ENCODE measurements at places on chromosomes 1 and 21.

- DNase-seq: peak; percentile 74
- H3K4me1 ChIP-seq: peaks cover 11% of the 10 kb centered on the region
- no peak overlapping the region for H3K4me3 ChIP-seq
- H3K27me3 ChIP-seq: no peaks in the 10 kb centered on the region
- H3K36me3 ChIP-seq: no peaks in the 10 kb centered on the region
Observed at GRCh38 chr1:206575165-206575893, 36.9 kb downstream of the EIF2D start.

DNA sequence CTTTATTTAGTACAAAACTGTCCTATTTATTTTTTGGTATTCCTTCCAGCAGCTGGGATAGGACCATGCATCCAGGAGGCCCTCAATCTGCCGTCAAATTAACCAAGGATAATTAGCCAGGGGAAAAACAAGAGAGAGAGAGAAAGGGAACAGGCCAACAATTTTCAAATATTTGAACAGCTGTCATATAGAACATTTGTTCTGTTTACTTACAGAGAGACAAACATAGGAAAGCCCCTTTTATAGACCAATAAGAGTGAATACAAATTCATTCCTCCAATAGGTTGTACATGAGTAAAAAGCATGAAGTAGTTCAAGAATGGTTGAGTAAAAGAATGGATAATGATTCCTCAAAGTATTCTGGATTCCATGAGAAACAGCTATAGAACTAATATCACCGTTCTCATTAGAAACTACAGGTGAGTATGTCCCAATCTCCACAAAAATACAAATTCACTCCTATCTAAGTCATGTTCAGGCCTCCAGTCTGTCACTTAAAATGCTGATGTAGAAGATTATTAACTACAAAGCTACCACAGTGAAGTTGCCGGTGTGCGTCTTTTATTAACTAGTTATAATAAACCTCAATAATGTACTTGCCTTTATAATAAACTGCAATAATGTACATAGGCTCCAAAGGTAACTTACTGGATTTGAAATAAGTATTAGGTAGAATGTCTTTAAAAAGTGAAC is 64.8 kb upstream of the GNG4 start:
- DNase-seq: no peak
- no peak overlapping the region for H3K27ac ChIP-seq
- H3K4me1 ChIP-seq: no peaks in the 10 kb centered on the region
- H3K36me3 ChIP-seq: no peaks in the 10 kb centered on the region
- H3K27me3 ChIP-seq: no peaks in the 10 kb centered on the region
- no peak overlapping the region for H3K4me3 ChIP-seq

GRCh38 chr1:92933459-92933858 is 27.8 kb downstream of the DIPK1A start:
- DNase-seq: peak; percentile 53
- no peak overlapping the region for H3K4me3 ChIP-seq
- H3K27ac ChIP-seq: no peak overlapping the region
- H3K36me3 ChIP-seq: no peaks in the 10 kb centered on the region
- peaks cover 9% of the 10 kb centered on the region for H3K4me1 ChIP-seq

- H3K27me3 ChIP-seq: no peaks in the 10 kb centered on the region
- no peak overlapping the region for H3K4me3 ChIP-seq
- H3K27ac ChIP-seq: no peak overlapping the region
- DNase-seq: no peak
Observed at GRCh38 chr21:45504516-45505415, 37.5 kb downstream of the SLC19A1 start.

DNA sequence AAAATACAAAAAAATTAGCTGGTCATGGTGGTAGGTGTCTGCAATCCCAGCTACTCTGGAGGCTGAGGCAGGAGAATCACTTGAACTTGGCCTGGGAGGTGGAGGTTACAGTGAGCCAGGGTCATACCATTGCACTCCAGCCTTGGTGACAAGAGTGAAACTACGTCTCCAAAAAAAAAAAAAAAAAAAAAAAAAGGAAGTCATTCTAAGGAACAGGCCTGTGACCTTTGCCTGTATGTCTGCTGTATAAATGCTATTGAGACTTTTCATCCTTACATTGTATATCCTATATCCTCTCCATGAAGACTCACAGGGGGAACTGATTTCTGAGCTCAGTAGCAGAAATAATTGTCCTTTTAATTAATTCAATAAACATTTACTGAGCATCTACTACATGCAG is 7.5 kb upstream of the CTPS1 start:
- H3K27me3 ChIP-seq: no peaks in the 10 kb centered on the region
- no peak for DNase-seq
- H3K4me1 ChIP-seq: peaks cover 15% of the 10 kb centered on the region
- H3K27ac ChIP-seq: no peak overlapping the region
- no peak overlapping the region for H3K4me3 ChIP-seq
- H3K36me3 ChIP-seq: no peaks in the 10 kb centered on the region

GRCh38 chr21:27146268-27146667 is 179.4 kb upstream of the ADAMTS5 start:
- H3K4me3 ChIP-seq: no peak overlapping the region
- no peaks in the 10 kb centered on the region for H3K4me1 ChIP-seq
- H3K27ac ChIP-seq: no peak overlapping the region
- no peaks in the 10 kb centered on the region for H3K36me3 ChIP-seq
- H3K27me3 ChIP-seq: no peaks in the 10 kb centered on the region

DNA sequence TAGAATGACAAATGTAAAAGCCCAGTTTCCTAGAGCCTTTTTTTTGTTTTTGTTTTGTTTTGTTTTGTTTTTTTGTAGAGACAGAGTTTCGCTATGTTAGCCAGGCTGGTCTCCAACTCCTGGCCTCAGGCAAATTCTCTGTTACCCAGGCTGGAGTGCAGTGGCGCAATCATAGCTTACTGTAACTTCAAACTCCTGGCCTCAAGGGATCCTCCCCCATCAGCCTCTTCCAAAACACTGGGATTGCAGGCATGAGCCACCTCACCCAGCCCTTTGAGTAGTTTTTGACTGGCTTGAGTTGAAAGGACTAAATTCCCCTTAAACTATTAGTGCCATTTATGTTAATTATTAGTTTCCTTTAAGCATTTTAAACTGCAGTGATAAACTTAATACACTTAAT is 28.8 kb upstream of the ZBTB18 start:
- no peak for DNase-seq
- no peak overlapping the region for H3K27ac ChIP-seq
- no peaks in the 10 kb centered on the region for H3K27me3 ChIP-seq
- H3K4me3 ChIP-seq: no peak overlapping the region
- H3K36me3 ChIP-seq: no peaks in the 10 kb centered on the region

- H3K36me3 ChIP-seq: no peaks in the 10 kb centered on the region
- no peak overlapping the region for H3K4me3 ChIP-seq
- H3K27ac ChIP-seq: no peak overlapping the region
- DNase-seq: no peak
Observed at GRCh38 chr1:235958021-235958420, 91.3 kb upstream of the LYST start.

GRCh38 chr1:70486676-70487458 is 75.8 kb downstream of the CTH start:
- peak; percentile 95 for DNase-seq
- no peak overlapping the region for H3K4me3 ChIP-seq
- H3K27me3 ChIP-seq: no peaks in the 10 kb centered on the region
- peaks cover 15% of the 10 kb centered on the region for H3K4me1 ChIP-seq

- no peaks in the 10 kb centered on the region for H3K27me3 ChIP-seq
- H3K4me1 ChIP-seq: peaks cover 24% of the 10 kb centered on the region
- peak overlapping the region; percentile 4 for H3K27ac ChIP-seq
- no peaks in the 10 kb centered on the region for H3K36me3 ChIP-seq
- DNase-seq: peak; percentile 71
- H3K4me3 ChIP-seq: no peak overlapping the region
Observed at GRCh38 chr1:151013518-151013917, 5.3 kb downstream of the PRUNE1 start.

- no peak for DNase-seq
- no peaks in the 10 kb centered on the region for H3K27me3 ChIP-seq
- H3K27ac ChIP-seq: no peak overlapping the region
- H3K4me1 ChIP-seq: peaks cover 2% of the 10 kb centered on the region
Observed at GRCh38 chr1:173224949-173225348, 17.8 kb upstream of the TNFSF4 start.

DNA sequence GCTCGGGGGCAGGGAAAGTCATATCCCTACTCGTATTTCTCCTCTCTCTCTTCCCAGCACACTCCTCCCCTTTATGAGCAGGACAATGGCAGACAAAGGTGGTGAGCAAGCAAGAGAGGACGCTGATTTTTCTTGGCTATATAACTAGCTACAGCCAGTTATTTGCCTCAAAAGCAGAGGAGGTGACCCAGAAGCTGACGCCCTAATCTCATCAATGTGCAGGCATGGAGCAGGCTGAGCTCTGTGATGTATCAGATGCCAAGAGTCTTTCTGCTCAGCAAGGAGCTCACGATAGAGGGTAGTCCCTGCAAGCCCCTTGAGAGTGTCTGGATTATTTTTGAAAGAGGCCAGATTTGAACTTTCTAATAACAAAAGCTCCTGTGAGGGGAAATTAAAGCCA is 75.5 kb downstream of the ASTN1 start:
- H3K27me3 ChIP-seq: no peaks in the 10 kb centered on the region
- H3K27ac ChIP-seq: no peak overlapping the region
- no peak overlapping the region for H3K4me3 ChIP-seq
- H3K4me1 ChIP-seq: no peaks in the 10 kb centered on the region

DNA sequence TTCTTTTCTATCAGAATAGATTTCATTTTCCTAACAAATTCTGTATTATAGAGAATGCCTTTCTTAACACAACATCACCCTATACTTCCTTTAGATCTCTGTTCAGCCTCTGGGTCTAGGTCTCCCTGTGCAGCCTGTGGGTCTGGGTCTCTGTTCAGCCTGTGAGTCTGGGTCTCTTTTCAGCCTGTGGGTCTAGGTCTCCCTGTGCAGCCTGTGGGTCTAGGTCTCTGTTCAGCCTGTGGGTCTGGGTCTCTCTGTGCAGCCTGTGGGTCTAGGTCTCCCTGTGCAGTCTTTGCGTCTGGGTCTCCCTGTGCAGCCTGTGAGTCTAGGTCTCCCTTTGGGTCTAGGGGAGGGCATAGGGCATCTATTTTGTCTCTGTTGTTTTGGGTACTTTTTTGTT is 59.6 kb upstream of the DIP2A start:
- H3K4me1 ChIP-seq: peaks cover under 1% of the 10 kb centered on the region
- H3K27me3 ChIP-seq: no peaks in the 10 kb centered on the region
- no peak overlapping the region for H3K4me3 ChIP-seq
- no peak overlapping the region for H3K27ac ChIP-seq

DNA sequence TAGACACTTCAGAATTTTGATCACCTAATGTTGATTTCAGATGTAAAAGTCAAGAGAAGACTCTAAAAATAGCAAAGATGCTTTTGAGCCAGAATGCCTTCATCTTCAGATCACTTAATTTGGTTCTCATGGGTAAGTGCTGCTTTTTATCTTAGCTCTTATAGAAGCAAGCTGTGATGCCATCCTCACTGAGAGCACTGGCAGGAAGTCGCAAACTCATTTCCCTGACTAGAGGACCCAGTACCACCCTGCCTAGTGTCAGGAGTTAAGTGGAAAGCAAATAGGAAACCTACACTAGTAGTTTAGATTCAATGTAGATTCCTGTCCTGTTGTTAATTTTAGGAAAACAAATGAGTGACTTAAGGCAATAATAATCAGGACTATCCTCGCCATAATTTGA is 12.1 kb downstream of the IFNAR2 start:
- H3K27me3 ChIP-seq: no peaks in the 10 kb centered on the region
- H3K36me3 ChIP-seq: peaks cover 5% of the 10 kb centered on the region
- no peak overlapping the region for H3K27ac ChIP-seq

DNA sequence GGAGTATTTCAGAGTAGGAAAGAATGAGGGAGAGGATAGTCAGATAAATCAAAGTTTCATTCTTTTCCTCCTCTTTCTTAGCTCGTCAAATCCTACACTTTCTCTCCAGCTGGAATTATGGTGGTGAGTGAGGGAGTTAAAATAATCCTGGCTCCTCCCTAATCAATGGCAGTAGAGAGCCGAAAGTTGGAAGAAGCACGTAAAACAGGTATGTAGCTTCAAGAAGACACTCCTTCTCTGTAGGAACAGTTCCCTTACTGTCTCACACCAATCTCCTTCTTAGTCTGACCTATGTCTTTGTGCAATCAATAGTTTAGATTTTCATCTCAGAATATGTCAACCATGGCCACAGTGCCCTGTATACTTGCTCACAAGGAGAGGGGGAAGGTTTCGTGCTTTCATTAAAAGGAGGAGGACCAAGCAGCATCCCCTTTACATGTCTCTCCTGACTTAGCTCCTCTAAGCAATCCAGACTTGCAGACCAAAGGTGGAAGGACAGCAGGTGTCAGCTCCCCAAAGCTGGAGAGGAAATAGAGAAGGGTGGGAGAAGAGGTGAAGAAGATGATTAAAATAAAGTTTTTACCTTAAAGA is 878 bp downstream of the MINDY1 start:
- no peak for DNase-seq
- H3K4me3 ChIP-seq: peak overlapping the region; percentile 64
- peak overlapping the region; percentile 63 for H3K27ac ChIP-seq
- H3K36me3 ChIP-seq: no peaks in the 10 kb centered on the region

- H3K27me3 ChIP-seq: no peaks in the 10 kb centered on the region
- no peak for DNase-seq
- peaks cover 7% of the 10 kb centered on the region for H3K4me1 ChIP-seq
- no peak overlapping the region for H3K4me3 ChIP-seq
- no peak overlapping the region for H3K27ac ChIP-seq
- H3K36me3 ChIP-seq: no peaks in the 10 kb centered on the region
Observed at GRCh38 chr1:61142726-61143500, 60.6 kb downstream of the NFIA start.

- H3K36me3 ChIP-seq: no peaks in the 10 kb centered on the region
- no peaks in the 10 kb centered on the region for H3K27me3 ChIP-seq
- no peak for DNase-seq
- no peak overlapping the region for H3K4me3 ChIP-seq
- no peaks in the 10 kb centered on the region for H3K4me1 ChIP-seq
Observed at GRCh38 chr21:34004013-34004938, 69.1 kb upstream of the MRPS6 start.

GRCh38 chr21:14451546-14451945 is 68.6 kb upstream of the HSPA13 start:
- H3K4me3 ChIP-seq: no peak overlapping the region
- no peaks in the 10 kb centered on the region for H3K27me3 ChIP-seq
- DNase-seq: no peak

GRCh38 chr1:30226648-30227047 is 496.7 kb downstream of the MATN1 start:
- H3K4me1 ChIP-seq: no peaks in the 10 kb centered on the region
- DNase-seq: no peak
- no peaks in the 10 kb centered on the region for H3K36me3 ChIP-seq
- no peak overlapping the region for H3K27ac ChIP-seq
- H3K27me3 ChIP-seq: no peaks in the 10 kb centered on the region

- peaks cover 3% of the 10 kb centered on the region for H3K27me3 ChIP-seq
- no peak overlapping the region for H3K27ac ChIP-seq
- peak overlapping the region; percentile 63 for H3K4me3 ChIP-seq
- DNase-seq: no peak
- no peaks in the 10 kb centered on the region for H3K36me3 ChIP-seq
Observed at GRCh38 chr1:54764922-54765561, 719 bp upstream of the PARS2 start.

GRCh38 chr1:54791880-54792522 is 9.1 kb downstream of the TTC22 start:
- H3K4me1 ChIP-seq: no peaks in the 10 kb centered on the region
- DNase-seq: no peak
- H3K27ac ChIP-seq: no peak overlapping the region
- no peaks in the 10 kb centered on the region for H3K36me3 ChIP-seq
- H3K4me3 ChIP-seq: no peak overlapping the region
- H3K27me3 ChIP-seq: peaks cover 9% of the 10 kb centered on the region

All from astrocyte (in vitro differentiated cells and primary cell).